ENCODE measurements at places on chromosomes 3 and 15.

- DNase-seq: no peak
Observed at GRCh38 chr3:151445273-151446001, 15.4 kb downstream of the IGSF10 start.

DNA sequence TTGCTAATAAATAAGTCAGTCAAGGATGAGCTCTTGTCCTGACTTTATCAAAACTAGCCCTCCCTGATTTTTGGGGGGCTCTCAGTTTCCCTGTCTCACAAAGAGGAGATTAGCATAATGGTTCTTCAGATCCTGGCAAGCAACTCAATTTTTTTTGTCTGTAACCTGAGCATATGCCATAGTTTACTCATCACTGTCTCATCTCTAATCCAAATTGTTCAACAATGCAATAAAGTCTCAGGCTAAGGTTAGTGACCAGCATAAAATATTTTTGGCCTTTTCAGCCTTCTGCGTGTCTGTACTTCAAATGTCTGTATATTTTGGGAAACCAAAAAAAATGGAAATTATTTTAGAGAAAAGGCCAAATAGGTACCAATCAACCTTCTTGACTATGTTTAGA, 465.6 kb upstream of the TPRG1 start:
- no peak for DNase-seq

DNA sequence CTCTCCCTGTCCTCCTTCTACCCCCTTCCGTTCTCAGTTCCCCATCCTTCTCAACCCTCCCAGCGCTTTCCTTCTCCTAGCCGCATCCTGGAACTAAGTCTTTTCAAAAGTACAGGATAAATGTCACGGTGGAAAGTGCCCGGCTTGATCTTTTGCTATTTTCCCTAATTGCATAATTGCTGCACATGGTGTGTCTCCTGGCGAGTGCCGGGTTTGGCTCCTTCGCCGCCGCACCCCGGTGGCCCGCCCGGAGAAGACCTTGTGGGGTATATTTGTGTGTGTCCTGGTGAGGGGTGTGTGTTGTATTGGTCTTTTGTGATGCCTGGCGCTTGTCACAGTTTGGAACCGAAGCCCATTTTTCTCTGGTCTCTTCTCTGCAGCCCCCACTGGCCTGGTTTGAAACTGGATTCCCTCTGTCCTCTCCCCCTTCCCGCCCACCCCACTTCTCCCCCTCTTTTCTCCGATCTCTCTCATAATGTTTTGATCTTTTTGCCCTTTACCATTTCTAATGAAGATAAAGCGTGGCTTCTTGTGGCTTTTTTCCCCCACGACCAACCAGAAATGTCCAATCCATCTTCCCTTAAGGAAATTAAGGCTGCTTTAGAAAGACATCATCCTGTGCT, 692 bp downstream of the UBE2E2 start:
- DNase-seq: no peak

- DNase-seq: peak; percentile 22
Observed at GRCh38 chr3:87792534-87793336, 266.1 kb downstream of the CGGBP1 start.

DNA sequence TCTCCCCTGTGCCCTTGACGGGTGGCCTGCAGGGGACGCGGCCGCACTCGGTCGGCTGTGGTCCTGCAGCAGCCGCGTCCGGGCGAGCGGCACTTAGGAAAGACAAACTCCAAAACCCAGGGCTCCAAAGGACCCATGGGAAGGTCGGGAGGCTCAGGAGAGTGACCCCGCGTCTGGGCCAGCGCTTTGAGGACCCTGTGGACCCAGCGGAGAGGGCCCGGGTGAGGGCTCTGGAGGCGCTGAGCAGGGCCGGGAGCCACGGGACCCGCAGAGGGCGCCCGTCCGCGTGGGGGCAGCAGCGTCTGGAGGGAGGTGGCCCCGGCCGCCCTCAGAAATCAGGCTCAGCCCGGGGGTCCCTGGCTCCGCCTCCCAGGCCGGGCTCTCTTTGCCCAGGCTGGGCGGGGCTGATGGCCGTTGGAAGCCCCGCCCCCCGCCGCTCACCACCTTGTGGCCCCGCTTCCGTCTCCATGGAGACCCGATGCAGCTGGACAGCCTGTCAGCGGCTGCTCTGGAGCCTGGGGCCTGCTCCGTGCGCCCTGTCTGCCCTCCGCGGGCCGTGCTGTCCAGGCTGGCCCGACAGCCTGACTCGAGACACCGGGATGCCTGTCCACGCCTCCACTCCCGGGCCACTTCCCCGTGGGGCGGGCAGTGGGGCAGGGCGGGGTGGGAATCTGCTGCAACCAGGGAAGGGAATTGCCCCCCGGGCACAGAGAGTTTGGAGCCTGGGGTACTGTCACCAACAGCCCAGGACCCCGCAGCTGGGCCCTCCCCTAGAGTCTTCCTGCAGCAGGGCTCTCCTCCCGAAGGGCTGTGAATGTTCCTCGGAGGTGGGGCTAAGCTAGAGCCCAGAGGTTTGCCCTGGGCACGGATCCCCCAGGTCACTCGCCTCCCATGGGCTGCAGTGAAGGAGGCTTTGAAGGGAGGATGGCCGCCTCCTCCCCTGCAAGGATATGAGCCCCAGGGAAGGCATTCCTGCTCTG, 34.8 kb upstream of the RPL32 start:
- no peak for DNase-seq

GRCh38 chr3:6062261-6063187, 798.4 kb upstream of the GRM7 start:
- no peak for DNase-seq

DNA sequence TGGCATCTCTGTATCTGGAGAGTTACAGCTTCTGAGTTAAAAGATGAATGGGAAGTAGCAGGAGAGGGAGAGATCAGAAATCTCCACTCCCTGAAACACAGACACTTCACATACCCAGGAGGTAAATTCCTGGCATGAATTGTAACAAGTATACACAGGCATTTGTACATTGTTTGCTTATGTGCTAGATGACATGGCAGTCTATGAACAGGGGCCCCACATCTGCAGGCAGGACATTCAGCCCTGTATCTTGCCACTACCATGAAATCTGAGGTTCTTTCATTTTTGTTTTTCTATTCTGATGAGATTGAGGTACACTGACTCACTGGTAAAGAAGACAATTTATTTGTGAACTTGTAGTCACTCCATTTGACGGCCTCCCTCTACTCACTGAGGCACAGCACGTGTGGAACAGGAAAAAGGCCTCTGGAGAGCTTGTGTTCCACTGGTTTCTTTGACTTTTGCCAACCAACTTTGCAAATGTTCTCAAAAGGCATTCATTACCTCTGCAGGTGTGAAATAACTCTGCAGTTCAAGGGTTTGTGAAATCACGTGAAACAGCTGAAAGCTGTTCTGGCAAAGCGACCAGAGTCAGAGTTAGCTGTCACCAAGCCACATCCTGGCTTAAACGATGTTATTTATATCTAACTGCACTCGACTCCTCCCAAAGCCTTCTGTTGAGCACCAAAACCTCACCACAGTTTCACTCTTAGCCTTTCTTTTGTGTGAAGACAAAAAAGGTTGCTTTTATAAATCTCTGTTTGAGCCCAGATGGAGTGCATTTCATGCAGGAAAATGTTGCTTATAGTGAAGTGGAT, 401.3 kb upstream of the CFAP20DC start:
- no peak for DNase-seq

GRCh38 chr3:50208677-50209344, 3.7 kb downstream of the SLC38A3 start:
- DNase-seq: no peak

- DNase-seq: no peak
Observed at GRCh38 chr3:107263269-107264021, 113.8 kb upstream of the CCDC54 start.

GRCh38 chr15:77021803-77022381, 27.0 kb downstream of the PSTPIP1 start:
- DNase-seq: no peak

DNA sequence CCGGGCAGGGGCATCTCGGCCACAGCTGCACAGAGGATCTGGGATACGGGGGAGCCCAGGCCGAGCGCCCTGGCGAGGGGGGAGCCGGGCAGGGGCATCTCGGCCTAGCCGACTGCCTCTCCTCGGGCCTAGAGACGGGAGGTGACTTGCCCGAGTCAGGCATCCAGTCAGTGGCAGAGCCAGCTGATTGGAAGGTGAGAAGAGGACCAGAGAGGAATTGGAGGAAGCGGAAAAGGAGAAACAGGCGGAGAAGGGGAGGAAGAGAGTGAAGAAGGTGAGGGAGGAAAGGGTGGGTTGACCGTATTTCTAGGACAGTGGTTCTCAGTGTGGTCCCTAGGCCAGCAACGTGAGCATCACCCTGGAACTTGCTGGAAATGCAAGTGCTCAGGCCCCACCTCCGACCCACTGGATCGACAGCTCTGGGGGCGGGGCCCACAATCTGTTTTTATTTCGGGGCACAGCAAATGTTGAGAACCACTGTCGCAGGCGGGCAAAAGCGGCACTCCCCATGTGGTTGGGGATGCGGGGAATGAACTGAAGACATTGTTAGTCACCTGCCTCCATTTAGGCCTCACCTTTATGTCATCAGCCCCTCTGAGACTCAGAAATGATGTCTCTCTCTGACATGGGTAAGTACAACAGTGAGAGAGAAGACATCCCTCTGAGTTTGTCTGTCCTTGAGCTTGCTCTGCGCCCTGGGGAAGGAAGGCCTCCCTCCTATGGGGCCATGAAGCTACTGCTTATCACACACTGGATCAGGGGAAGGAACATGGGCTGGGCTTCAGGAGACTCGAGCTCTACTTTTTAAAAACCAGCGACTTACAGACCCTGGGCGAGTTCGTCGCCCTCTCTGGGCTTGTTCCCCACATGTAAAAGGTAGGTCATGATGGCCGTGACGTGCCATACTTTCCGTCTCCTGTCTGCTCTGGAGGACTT, 1.0 kb upstream of the MELTF start:
- no peak for DNase-seq

DNA sequence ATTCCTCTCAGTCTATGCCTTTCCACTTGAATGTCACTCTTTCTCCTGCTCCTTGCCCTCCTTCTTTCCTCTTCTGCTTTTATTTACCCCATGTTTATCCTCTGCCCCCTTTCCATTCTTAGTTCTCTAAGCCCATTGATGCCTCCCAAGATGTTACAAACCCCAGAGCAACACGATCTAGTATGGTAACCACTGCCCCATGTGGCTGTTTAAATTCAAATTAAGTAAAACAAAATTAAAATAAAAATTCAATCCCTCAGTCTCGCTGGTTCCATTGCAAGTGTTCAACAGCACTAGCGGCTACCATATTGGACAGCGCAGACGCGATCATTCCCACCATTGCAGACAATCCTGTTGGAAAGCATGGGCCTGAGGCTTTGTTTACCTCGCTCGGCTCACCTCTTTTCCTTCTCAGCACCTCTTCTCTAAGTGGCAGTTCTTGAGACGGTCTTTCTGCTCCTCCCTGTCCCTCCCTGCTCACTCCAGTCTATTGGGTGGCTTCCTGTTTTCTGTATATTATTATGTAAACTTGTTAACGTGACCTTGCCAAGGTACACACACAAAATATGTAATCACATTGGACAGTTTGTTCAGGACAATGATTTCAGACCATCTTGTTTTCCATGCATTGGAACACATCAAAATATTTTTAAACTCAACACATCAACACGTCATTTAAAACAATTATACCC, 21.8 kb upstream of the CA12 start:
- no peak for DNase-seq

DNA sequence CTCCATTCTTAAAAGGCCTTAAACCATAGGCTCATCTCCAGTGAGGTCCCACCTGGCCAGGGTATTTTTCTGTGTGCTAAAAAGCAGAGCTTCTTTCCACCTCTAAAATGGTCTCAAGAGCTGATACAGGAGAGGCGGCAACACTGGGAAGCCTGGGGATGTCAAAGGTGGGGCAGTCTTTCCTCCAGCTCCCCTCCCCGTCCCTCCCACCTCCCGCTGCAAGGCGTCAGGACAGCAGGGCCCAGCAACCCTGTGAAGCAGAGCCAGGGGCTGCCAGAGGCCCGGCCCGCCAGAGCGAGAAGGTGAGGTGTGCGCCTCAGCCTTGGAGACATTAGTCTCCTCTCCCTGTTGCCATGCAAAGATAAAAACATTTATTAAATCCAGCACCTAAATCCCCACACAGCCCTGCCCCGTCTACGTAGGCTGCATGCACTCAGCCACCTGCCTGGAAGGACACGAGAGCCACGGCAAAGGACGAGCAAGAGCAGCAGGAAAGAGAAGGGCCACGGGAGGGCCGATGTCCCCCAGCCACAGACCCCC, 75.6 kb downstream of the FAM174B start:
- DNase-seq: no peak

DNA sequence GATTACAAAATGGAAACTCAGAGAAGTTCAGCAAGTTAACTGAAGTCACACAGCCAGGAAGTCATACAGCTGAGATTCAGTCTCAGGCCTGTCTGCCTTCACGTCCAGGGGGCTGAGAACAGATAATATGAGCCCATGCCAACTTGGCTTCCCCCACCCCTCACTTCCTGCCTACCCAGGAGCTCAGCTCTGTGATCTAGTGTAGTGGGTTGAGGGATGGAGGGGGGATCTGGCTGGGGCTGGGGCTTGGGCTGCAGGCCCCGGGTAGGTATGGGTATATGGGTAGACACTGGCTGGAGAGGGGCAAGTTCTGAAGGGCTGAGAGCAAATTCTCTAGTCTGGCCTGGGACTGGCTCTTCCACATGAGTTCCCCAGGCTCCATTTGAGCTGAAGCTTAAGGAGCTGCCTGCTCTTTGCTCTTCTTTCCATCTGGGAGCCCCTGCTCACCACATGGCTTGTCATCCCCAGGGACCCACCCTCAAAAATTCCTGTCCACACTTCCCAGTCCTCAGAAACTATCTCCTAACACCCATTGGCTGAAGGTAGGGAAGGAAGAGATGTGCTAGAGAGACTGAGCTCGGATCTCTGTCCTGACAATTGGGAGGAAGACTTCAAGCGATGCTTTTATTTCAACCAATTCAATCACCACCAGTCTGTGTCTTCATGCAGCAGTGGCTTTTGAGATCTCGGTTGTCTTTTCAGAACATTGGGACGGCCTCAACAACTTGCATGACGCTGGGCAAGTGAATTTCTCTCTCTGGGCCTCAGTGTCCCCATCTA, 2.0 kb downstream of the RASGRF1 start:
- DNase-seq: no peak

DNA sequence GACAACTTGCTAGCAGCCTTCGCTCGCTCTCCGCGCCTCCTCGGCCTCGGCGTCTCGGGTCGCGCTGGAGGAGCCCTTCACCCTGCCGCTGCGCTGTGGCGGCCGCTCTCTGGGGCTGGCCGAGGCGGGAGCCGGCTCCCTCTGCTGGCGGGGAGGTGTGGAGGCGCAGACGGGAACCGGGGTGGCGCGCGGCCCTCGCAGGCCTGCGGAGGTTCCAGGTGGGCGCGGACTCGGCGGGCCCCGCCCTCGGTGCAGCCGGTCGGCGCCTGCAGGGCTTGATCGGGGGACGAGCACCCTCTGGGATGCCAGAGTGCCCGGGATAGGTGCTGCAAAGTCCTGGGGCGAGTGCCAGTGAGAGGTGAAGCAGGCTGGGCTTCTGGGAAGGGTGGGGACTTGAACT, 989.9 kb downstream of the ROBO2 start:
- no peak for DNase-seq

All from right renal pelvis (tissue), 4 donors.